WTC11 (cell line): ENCODE measurements at places on chromosomes 6 and 20. TPM values are rescaled to one million over a fixed set of nuclear protein-coding genes. Genes with fewer than 3 reads are reported as not detected.

TTK gene
- total RNA-seq: 47.2 to 51.0 TPM (median 49.4 TPM) in 3 replicates

METTL24 gene
- total RNA-seq: 0.21 to 0.44 TPM (median 0.31 TPM) in 3 replicates

CCDC170 gene
- total RNA-seq: 0.25 to 0.57 TPM (median 0.26 TPM) in 3 replicates

BLTP3A gene
- 17.2 to 18.7 TPM (median 17.8 TPM) in 3 replicates for total RNA-seq

OLIG3 gene
- 1.8 to 5.4 TPM (median 2.2 TPM) in 3 replicates for total RNA-seq

PSORS1C1 gene
- total RNA-seq: 0.11 to 0.66 TPM (median 0.34 TPM) in 3 replicates

TFAP2B gene
- total RNA-seq: not detected in 3 replicates

FAM209B gene
- total RNA-seq: 0.64 to 1.7 TPM (median 0.68 TPM) in 3 replicates

SIRPD gene
- not detected in 3 replicates for total RNA-seq

DNA sequence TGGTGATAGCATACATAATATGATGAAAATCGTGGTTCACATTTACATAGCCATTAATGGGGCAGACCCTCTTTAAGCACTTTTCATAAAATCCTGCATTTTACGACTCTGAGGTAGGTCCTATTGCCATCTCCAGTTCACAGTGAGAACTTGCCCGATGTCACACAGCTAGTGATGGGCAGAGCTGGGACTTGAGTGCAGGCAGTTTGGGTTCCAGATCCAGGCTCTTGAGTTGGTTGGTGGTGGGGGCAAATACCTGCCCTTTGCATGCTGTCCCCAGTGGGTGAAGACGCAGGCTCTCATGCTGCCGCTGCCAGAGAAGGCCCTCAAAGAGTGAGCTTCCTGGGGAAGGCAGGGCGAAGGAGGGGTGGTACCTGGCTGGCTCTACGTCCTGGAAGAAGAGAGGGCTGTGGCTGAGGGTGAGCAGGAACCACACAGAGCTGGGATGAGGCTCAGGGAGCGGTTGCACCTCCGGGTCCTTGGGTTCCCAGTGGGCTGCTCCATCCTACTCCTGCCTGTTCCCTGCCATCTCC, 6.1 kb upstream of the BAK1 start:
- no peak for DNase-seq

DNA sequence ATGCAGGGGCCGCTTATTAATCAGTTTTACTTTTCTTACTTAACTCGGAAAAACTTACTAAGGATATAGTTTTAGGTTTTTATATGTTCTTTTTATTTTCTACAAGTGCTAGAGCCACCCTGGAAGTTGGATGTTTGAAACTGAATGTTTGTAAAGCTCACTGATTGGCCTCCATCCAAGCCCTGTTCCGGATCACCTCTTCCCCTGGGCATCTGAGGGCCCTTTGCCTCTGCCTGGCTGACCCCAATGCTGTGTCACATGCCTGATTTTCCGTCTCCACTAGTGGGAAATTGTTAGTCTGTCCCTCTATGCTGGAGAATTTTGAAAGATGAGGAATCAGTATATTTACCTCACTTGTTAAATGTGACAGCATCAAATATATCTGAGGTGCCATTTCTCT, 79.3 kb downstream of the SLC35F1 start:
- no peak for DNase-seq

DNA sequence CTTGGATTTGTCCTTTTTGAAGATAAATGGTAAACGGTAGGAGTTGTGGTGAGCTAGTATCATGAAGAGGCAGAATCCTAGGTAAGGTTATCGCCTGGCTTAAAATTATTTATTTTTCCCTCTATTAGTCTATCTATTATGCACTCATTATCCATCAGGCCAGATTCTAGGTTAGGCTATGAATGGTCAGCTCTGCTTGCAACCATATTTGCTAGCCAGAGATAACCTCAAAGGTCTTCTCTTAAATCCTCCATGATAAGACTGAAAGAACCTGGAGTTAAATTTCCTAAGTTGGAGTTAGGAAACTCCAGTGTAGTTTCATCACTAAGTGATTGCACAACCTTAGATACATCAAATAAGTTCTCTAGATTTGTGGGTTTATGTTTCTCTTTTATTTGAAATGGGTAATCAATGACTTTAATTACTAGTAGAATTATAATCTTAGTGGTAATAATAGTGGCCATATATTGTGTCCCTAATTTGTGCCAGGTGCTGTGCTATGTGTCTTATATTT, 302.1 kb upstream of the RUNX2 start:
- no peak for DNase-seq

DNA sequence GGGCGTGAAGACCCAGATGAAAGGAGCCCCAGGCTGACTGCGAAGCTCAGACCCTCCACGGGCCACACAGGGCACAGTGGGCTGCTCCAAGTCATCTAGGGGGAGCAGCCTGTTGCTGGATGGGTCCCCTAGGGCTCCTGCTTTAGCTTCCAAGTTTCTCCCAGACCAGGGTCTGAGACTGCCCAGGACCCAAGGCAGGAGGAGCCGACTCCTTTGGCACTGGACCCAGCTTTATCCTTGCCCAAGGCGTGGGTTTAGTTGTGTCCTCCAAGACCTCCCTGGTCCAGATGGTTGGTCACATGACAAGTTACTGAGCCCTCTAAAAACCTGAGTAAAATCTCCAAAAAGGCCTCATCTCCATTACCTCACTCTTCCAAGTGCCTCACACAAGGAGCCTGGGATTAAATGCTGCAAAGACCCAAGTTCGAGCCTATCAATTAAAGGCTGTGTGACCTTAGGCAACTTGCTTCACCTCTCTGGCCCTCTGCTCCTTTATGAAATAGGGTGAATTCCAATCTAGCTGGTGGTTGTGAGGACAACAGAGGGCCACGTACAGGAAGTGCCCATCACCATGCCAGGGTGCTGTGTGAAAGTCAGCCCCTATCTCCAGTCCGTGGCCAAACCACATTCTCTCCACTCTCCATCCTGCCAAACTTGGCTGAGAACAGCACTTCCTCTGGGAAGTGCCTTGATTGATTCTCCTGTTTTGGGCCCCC, 2.5 kb downstream of the NECAB3 start:
- no peak for DNase-seq

DNA sequence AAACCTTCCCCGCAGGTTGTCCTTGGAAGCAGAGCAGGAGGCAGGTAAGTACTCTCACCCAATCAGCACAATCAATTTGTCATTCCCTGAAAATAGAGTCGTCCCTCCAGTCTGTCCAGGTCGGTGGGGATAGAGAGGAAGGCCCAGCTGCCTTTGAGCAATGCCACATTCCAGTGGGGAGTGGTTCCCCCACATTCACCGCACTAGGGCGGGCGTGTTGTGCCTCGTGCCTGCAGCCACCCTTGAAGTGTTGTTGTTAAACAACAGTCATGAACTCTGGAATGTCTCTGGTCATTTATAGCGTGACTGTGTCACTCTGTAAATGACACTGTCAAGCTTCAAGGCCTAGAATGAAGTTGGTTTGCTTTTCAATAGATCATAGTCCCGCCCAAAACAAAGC, 33.4 kb downstream of the PRDM1 start:
- no peak for DNase-seq

DNA sequence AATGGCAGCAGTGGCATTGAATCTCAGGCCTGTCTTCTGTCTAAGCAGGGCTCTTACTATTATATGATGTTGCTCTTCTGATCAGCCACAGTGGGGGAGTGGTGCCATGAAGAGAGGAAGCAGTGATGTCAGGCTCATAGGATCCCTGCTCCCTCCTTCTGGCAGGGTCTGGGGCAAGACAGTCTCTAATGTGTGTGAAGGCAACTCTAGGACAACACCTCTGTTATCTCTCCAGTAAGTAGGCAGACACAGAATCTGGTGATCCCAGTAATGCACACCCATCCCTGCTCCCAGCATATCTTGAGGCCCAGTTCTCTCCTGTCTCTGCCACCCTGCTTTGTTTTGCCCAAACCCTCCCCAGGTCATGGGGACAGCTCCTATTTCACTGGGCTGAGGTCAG, 8.8 kb downstream of the C20orf202 start:
- no peak for DNase-seq

DNA sequence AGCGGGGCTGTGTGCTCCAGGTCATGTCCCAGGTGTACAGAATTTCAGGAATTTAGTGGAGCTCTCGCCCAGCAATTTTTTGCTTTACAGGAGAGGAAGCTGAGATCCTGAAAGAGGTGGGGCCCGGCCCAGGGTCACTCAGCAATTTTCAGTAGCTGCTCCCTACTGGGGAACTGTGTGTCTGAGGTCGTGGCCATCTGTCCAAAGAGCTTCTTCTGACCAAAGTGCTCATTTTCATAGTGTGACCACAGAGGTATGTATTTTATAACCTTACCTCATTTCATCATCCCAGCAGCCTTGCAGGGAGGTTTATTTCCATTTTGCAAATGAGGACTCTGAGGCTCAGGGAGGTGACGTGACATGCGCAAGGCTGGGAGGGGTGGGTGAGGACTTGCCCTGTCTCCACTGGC, 46.3 kb downstream of the FAM209B start:
- no peak for DNase-seq

DNA sequence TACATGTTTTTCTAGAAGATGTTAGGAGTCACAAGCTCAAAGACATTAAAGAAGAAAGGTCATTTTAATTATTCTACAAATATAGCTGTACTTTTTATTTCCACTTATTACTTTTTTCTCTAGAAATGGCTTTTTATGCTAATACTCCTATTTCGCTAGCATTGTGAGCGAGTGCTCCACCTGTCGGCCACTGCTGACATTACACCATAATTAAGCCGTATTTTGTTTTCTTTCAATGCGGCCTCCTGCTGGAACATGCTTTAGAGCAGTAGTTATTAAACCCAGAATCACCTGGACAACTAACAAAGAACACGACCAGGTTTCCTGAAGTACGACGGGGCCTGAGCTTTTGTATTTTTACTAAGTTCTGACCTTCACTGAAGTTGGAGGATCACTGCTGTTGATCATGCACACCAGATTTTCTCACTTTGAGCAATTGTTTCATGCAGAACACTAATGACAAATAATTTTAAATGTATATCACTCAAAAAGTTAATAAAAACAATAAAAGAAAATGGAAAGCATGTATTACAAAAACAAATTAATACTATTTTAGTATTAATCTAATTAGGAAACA, 74.1 kb upstream of the PAK5 start:
- peak; percentile 43 for DNase-seq

DNA sequence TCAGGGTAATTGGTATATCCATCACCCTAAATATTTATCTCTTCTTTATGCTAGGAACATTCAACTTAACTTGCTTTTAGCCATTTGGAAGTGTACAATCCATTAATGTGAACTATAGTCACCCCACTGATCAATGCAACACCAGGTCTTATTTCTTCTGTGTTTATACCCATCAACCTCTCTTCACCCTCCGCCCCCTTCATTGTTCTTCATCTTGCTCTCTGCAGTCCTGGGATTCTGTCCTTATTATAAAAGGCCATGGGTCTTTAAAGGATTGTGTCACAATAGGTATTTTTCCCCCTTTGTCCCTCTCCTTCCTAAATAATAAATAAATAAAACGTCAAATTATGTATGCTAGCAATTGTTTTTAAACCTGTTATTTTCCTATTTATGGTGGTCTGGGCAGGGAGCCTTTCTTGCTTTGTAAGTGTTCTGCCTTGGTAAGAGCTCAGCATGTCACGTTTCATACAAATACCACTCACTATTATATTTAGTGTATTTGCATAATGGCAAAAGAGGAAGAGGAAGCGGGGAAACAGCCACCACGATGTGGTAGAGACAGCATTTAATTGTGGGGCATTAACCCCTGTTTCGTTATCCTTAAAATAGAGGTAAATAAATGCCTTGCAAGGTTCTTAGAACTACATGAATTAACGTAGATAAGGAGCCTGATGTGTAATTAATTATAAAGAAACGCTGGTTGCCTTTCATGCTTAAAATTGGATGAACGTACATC, 1.9 kb downstream of the ABRACL start:
- DNase-seq: no peak

DNA sequence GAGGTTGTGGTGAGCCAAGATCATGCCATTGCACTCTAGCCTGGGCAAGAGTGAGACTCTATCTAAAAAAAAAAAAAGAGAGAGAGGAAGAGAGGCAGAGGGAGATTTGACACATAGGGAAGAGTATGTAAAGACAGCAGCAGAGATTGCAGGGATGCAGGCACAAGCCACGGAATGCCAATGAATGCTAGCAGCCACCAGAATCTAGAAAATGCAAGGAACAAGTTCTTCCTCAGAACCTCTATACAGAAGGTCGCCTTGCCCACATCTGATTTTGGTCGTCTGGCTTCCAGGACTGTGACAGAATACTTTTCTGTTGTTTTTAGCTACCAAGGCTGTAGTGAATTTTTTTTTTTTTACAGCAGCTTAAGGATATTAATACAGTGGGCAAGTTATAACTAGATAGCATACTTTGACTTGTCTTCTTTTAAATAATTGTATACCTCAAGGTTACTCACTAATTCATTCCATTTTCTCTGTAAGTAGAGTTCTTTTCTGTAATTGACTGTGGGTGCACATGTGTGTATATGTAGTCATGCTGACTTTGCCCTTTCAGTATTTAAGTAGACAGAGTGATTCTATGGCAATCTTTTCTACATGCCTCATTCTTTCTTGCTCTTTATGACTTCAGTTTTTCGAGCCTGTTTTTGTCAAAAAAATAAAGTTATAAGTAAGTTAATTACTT, 402.2 kb downstream of the GJA1 start:
- DNase-seq: no peak

DNA sequence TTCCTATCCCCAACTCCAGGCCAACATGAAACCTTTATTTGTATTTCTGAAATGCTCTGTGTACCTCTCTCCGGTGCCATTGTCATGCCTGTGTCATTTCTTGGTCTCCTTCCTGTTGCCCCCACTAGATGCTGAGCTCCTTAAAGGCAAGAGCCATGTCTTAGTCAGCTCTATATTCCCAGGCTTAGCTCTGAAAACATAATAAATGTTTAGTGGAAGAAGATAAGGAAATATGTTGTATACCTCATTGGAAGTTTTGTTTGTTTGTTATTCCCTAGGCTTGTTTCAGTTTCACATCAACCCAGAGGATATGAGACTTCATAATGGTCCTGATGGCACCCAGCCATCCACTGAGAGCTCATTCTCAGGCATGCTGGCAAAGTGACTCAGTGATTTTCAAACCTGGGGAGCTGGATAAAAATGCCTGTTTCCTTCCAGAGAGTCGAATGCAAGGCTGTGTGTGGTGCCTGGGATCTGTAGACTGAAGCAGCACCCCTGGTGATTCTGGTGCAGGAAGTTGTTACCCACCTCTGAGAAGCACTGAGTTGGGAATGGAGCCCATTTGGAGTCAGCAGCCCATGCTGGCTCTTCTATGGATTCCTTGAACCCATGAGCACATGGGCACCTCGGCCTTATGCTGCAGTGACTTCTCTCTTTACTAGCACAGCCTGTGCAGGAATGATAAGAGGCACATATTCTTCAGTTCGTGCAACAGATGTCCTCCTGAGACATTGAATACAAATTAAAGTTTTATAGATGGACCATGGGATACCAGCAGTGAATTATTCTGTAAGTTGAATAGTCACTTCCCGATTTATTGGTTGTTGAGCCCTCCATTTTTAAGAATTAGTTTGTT, 205.2 kb downstream of the FARS2 start:
- DNase-seq: no peak

DNA sequence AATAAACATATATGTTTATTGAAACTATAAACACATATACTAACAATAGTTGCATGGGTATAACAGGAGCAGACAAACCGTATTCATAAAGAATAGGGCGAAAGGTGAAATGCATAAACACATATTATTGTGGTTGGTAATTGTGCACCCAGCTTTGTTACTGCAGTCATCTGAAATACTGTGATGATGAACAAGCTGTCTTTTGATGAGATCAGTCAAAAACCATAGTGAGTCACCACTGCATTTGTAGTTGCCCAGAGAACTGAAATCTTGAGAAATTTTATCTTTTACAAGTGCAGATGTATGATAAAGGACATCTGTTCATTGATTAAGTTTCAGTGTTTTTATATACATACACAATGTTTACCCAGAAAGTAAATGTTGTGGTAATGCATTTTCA, 133.7 kb downstream of the MYO6 start:
- no peak for DNase-seq
